ENCODE measurements at places on chromosomes 12 and 14. TPM values are rescaled to one million over a fixed set of nuclear protein-coding genes. Genes with fewer than 3 reads are reported as not detected.

TRPV4 gene
- 13.5 TPM for polyA plus RNA-seq

SYNE3 gene
- polyA plus RNA-seq: 2.4 TPM

ST8SIA1 gene
- 6.3 TPM for polyA plus RNA-seq

ARHGAP9 gene
- 2.3 TPM for polyA plus RNA-seq

SERPINA10 gene
- polyA plus RNA-seq: 0.21 TPM

HOXC5 gene
- polyA plus RNA-seq: 2.1 TPM

SNRPF gene
- polyA plus RNA-seq: 97.7 TPM

E2F7 gene
- 7.6 TPM for polyA plus RNA-seq

RGS6 gene
- polyA plus RNA-seq: 1.3 TPM

HOXC9 gene
- polyA plus RNA-seq: 18.7 TPM

GUCY2C gene
- polyA plus RNA-seq: 0.89 TPM

CCDC184 gene
- polyA plus RNA-seq: 0.45 TPM

PLEK2 gene
- polyA plus RNA-seq: 1.7 TPM

MYO1H gene
- polyA plus RNA-seq: 0.86 TPM

KRT72 gene
- polyA plus RNA-seq: not detected

SLC39A2 gene
- polyA plus RNA-seq: 1.3 TPM

KRT78 gene
- not detected for polyA plus RNA-seq

L2HGDH gene
- 11.1 TPM for polyA plus RNA-seq

FSCB gene
- not detected for polyA plus RNA-seq

ASB2 gene
- polyA plus RNA-seq: 0.30 TPM

GLT8D2 gene
- 17.7 TPM for polyA plus RNA-seq

SPSB2 gene
- 12.9 TPM for polyA plus RNA-seq

SLC38A4 gene
- 22.1 TPM for polyA plus RNA-seq

ARG2 gene
- 10.8 TPM for polyA plus RNA-seq

NUP107 gene
- polyA plus RNA-seq: 74.7 TPM

OAS1 gene
- polyA plus RNA-seq: 9.7 TPM

PKP2 gene
- polyA plus RNA-seq: 23.2 TPM

ANKRD33 gene
- 0.35 TPM for polyA plus RNA-seq

KRT6C gene
- not detected for polyA plus RNA-seq

SLC4A8 gene
- 3.4 TPM for polyA plus RNA-seq

ANO4 gene
- polyA plus RNA-seq: 0.93 TPM

GARIN6 gene
- polyA plus RNA-seq: not detected

SH2B3 gene
- polyA plus RNA-seq: 18.7 TPM

RD3L gene
- 0.04 TPM for polyA plus RNA-seq

SERPINA3 gene
- polyA plus RNA-seq: not detected

KRT79 gene
- not detected for polyA plus RNA-seq

RBM19 gene
- polyA plus RNA-seq: 23.3 TPM

RNASE4 gene
- polyA plus RNA-seq: 1.7 TPM

SERPINA5 gene
- polyA plus RNA-seq: 9.6 TPM

PLCZ1 gene
- 1.7 TPM for polyA plus RNA-seq

TMPRSS12 gene
- polyA plus RNA-seq: not detected

SPRYD4 gene
- polyA plus RNA-seq: 3.5 TPM

DCN gene
- polyA plus RNA-seq: 737 TPM

All from right renal pelvis (tissue), 4 donors.